ENCODE measurements at places on chromosomes 2 and 18.

- no peak for DNase-seq
Observed at GRCh38 chr2:180572346-180572745, 408.1 kb upstream of the UBE2E3 start.

GRCh38 chr2:79638954-79639353 is 126.1 kb downstream of the CTNNA2 start:
- no peak for DNase-seq

DNA sequence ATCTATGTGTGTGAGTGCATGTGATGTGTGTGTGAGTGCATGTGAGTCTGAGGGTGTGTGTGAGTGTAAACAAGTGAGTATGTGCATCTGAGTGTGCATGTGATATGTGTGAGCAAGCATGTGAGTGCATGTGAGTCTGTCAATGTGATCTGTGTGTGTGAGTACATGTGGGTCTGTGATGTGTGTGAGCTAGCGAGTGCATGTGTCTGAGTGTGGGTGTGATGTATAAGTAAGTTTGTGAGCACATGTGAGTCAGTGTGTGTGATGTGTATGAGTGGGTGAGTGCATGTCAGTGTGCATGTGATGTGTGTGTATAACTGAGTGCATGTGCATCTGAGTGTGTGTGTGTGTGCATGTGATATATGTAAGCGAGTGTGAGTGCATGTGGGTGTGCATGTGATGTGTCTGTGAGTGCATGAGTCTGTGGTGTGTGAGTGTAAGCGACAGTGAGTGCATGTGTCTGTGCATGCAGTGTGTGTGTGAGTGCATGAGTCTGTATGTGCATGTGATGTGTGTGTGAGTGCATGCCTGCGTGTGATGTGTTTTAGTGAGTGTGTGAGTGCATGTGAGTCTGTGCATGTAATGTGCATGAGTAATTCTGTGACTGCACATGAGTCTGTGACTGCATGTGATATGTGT is 44.1 kb downstream of the COPS8 start:
- DNase-seq = no peak

DNA sequence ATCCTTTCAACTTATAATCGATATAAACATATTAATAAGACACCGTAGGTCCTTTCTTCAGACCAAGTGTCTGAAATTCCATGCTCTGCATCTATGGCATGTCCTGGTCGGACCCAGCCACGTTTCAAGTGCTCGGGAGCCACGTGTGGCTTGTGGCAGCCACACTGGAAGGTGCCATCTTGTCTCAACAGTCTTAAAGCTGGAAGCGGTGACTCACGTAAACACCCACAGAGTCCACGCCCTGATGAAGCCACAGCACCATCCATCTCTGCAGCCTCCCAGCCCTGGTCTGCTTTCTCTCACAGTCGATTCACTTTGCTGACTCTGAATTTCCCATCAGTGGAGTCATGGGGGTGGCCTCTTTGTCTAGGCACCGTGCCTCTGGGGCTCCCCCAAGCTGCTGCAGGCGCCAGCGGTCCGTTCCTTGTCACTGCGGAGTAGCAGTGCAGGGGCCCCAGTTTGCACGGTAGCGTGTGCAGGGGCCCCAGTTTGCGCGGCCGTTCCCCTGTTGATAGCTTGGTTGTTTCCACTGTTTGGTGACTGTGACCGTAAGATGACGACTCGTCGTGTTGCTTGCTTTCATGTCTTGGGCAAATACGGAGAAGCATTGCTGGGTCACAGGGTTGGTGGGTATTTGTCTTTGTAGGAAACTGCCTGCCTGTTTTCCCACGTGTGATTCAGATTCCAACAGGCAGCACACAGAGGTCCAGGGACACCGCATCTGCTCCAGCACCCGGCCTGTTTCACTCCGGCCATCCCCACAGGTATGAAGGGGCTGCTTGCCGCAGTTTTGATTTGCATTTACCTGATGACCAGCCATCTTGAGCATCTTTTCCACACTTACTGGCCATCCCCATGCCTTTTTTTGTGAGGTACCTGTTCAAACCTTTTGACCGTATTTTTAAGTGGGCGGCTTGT is 240.3 kb downstream of the HDAC4 start:
- DNase-seq = no peak

GRCh38 chr18:50719471-50720324 is 100.1 kb downstream of the MRO start:
- no peak for DNase-seq

DNA sequence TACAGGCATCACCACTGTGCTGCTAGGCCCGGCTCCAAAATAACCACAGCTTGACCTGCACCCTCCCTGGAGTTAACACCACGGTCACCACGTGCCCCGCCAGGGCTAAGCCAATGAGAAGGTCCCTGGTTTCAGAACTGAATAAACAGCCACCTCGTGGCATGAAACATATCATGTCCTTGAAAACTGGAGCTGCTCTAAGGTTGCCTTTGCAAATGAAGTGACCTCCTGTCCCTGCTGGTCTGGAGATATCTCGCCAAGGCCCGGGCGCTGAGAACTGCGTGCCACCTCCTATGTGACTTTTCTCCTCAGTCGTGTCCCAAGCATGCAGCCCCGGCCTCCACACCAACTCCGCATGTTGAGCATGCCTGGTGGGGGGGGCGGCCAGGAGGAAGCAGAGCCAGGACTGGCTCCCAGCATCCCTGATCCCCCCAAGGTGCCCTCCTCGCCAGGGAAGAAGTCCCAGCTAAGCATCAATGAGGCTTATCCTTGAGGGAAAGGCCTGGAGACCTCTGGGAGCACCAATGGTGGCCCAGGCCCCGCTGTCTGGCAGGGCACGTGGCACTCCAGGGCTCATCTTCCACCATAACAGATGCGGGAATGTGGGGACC is 16.3 kb upstream of the KCNG2 start:
- DNase-seq = no peak

- no peak for DNase-seq
Observed at GRCh38 chr2:227351639-227352038, 26.6 kb downstream of the MFF start.

GRCh38 chr18:22210311-22210754 is 40.9 kb downstream of the GATA6 start:
- no peak for DNase-seq

DNA sequence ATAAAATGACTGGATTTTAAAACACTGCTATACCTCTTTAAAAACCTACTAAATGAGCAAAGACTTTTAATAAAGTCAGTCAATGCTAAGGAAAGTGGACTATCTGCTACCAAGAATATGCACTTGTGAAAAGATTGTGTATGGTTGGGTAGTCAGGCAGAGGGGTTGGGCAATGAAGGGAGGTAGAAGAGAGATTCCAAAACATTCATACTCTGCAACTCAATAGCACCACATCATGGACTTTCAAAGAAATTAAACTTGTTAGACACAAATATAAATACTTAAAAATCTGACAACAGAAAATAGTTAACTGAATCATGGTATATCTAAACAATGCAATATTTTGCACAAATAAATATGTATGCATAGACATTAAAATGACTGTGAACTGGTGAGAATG is 139.9 kb upstream of the MAPRE2 start:
- DNase-seq = no peak

- DNase-seq = no peak
Observed at GRCh38 chr2:167355821-167356220, 467.5 kb downstream of the XIRP2 start.

DNA sequence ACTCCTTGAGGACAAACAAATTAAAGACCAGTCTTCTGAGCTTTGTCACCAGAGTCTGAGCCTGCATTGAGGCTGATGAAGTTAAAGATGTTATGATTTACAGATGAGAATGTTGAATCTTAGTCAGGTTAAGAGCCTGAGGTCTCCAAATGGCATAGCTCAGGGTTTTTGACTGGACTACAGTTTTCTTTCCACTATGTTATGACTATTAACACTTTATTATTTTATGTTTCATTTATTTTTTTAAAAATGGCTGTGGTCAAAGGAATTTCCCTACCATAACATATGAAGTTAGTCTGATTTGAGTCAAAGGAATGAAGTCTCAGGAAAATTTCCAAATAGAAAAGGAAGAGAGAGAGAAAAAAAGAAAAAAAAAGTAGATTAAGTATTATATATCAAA is 39.7 kb upstream of the CWC22 start:
- no peak for DNase-seq

DNA sequence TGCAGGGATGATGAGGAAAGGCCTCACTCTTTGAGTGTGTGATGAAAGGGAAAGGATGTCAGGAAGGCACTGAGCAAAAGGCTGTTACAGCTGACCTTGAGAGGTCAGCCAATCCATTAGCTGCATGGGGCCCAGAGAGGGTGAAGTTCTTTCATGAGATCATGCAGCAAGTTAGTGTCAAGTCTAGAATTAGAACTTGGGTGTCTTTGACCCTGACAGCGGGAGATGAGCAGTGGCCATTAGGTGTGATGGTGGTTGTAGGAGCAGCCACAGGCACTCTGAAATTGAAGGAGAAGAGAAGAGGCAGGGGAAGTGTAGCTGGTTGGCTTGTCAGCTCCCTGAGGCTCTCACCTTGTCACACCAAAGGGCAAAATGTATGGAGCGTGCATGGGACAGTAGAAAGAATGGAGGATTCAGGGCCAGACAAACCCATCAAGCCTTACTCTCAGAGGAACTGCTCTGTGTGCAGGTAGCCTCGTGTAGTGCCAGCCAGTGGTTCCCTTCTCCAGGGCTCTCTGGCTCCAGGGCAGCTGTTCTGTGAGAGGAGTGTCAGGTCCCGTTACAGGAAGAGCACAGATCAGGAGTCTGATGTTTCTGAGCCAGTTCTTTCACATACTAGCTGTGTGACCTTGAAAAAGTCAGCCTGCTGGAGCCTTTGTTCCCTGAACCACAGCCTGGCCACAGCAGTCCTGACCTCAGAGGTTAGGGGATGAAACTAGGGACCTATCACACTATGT is 35.9 kb downstream of the MAP4K4 start:
- DNase-seq = no peak

DNA sequence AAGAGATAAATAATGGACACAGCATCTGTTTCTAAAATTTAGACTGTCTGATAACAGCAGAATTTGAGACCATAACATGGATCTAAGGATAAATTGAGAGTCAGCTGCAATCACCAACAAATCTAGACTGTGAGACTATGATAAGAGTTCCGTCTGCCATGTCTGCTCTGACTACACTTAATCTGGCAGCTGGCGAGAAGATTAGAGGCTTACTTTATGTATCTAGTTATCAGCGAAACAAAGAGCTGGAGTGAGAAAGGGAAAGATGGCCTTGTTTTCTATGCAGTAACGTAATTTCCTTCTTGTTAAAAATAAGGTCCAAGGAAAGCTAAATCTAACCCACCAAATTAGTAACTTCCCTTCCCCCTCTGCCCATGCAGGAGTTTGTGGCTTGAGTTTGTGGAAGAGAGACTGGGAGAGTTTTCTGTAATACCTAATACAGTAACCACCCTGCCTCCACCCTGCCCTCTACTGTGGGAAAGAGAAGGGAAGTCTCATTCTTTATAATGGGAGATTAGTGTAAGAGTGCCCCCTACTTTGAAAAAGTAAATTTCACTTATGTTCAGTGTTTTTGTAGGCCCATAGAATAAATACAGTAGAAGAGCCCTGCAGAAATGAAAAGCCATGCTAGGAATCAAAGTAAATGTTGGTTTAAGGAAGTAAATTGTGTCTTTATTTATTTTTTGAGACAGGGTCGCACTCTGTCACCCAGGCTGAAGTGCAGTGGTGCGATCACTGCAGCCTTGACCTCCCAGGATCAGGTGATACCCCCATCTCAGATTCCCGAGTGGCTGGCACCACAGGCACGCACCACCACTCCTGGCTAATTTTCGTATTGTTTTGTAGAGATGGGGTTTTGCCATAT is 27.5 kb downstream of the EML4 start:
- peak; percentile 45 for DNase-seq

DNA sequence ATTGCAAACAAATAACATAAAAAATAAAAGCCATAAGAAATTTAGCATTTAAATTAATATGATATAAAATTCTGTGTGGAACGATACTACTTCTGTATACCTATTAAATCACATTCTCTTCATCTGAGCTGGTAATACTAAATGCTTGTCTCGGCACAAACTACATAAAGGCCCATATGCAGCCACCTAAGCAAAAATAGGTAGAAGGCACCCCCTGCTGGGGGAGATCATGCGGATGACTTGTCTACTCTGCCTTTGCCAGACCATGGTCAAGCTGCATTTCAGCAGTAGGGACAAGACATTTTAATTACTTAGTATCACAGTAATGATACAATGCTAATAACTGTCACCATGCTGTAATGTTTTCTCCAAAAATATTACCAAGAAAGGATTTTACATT is 108.0 kb downstream of the CDH19 start:
- no peak for DNase-seq

- DNase-seq = no peak
Observed at GRCh38 chr2:191976436-191976835, 129.5 kb upstream of the CAVIN2 start.

GRCh38 chr2:47899915-47900816 is 6.1 kb downstream of the FBXO11 start:
- no peak for DNase-seq

DNA sequence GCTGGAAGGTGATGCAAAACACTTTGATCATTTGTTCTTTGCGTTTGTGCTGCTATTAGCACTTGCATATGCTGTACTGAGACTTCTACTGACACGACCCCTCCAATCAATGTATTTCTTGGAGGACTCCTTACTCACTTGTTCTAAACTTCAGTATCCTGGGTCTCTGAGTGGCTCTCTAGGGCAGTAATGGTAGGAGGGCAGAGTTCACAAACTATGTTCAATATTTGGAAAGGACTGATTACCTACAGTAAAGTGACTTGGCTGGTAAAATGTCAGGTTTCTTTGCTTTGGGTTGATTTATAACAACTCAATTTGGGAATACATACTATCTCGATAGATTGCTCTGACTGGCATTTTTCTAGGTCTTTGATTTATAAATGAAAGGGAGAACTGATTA is 93.7 kb downstream of the TRIM43 start:
- no peak for DNase-seq

DNA sequence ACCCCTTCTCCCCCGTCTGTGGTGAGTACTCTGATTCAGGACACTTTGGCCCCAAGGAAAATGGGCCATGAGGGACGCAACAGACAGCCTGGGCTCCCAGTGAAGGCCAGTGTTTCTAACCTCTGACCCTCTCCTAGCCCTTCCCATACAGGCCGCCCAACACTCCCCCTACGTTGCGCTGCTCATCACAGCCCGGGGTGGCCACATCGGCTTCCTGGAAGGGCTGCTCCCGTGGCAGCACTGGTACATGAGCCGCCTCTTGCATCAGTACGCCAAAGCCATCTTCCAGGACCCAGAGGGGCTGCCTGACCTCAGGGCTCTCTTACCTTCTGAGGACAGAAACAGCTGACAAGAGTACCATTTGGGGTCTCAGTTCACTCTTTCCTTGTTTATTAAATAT is 4.0 kb downstream of the PREB start:
- no peak for DNase-seq

DNA sequence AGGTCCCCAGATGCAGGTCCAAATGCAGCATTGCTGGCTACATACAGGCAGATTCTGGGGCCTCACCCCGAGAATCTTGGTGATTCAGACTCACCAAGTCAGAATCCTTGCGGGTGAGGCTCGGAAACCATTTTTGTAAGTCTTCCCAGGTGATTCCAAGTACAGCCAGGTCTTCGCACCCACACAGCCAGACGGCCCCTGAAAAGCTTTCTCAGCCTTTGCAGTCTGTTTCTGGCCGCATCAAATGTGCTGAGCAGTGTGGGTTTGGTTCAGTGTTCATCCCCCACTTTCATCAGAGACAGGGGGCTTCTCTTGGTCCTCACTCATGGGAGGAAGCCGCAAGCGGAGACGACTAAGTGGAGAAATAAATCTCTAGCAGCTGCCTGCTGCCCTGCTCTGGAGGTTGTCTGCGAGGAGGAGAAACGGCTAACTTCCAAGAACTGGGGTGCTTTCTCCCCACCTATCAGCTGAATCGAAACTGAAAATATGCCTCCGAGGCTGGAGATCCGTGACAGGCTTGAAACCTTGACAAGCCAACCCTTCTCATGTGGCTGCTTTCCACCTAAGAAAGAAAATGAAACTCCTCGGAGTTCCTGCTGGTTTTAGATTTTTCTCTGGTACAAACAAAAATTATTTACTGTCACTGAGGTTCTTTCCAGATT is 8.9 kb upstream of the TMEM185B start:
- peak; percentile 46 for DNase-seq

Measured in T-helper 1 cell (primary cell).